ENCODE measurements at places on chromosomes 3 and 15.

DNA sequence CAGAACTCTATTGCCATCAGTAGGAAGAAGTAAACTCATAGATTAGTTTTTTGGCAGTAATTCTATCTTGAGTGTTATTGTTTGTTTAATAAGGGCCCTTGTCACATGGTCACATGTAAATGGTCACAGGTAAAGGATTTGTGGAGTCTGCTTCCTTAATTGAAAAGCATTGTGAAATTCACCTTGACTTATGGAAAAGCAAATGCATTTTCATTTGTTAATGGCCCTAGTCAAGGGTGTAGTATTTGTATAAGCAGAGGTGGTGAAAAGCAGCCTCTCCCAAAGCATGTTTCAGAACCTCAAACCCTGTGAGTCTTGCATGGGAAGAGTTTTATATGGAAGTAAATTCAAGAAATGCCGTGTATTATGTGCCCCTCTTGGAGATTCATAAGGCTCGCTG lies 197.5 kb upstream of the NR2E3 start:
- no peak for DNase-seq

- DNase-seq: no peak
These were observed 4.5 kb upstream of the TAFA4 start for GRCh38 chr3:68936856-68937255.

DNA sequence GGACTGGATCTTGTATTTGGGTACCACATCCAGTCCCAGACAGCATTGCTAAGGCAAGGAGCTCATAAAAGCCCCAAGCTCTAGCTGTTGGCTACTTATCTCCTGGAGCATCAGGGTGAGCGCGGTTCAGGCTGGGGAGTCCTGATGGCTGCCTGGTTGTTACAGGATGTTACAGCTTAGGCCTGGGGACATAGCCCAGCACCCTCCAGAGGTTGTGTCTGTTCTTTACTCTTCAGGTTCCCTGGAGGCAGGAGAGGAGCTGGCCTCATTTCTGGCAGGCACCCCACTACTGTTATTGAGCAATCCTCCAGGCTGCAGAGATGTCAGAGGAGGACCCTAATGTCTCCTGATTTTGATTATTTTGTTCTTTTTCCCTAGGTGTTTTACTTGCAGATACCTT lies 26.6 kb downstream of the APBA2 start:
- no peak for DNase-seq

DNA sequence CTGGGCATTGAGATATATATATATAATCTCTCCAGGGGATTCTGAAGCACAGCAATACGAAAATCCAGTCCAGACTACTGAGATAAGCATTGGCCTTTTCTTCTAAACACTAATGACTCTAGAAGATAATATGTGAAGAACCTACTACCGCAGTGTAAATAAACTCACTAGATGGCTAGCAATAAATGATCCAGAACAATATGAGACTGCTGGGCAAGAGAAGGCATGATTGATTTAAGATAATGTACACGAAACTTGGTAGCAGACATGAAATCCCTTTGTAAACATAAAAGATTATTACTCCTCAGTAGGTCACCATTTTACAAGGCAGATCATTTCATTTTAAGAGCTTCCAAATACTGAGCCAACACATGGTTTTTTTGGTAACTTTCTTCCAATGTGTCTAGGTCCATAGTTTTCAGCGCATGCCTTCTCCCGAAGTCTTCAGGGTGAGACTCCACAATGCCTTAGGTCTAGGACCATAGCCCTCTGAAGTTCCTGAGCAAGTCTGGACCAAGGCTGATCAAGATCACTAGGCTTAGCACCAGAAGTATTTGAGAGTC lies 193.2 kb downstream of the LRRN1 start:
- no peak for DNase-seq

GRCh38 chr3:37479981-37480380 lies 305.6 kb upstream of the LRRFIP2 start:
- no peak for DNase-seq

Data from stimulated activated CD4-positive, alpha-beta T cell treated with anti-CD3 and anti-CD28 coated beads, Interleukin-15, amount 100 ng/mL, for 1 hour (primary cell).